HuH-7.5 (cell line): ENCODE measurements at places on chromosomes 2 and 18.

- no peak for DNase-seq
Observed at GRCh38 chr2:172445851-172446250, 18.5 kb downstream of the ITGA6 start.

DNA sequence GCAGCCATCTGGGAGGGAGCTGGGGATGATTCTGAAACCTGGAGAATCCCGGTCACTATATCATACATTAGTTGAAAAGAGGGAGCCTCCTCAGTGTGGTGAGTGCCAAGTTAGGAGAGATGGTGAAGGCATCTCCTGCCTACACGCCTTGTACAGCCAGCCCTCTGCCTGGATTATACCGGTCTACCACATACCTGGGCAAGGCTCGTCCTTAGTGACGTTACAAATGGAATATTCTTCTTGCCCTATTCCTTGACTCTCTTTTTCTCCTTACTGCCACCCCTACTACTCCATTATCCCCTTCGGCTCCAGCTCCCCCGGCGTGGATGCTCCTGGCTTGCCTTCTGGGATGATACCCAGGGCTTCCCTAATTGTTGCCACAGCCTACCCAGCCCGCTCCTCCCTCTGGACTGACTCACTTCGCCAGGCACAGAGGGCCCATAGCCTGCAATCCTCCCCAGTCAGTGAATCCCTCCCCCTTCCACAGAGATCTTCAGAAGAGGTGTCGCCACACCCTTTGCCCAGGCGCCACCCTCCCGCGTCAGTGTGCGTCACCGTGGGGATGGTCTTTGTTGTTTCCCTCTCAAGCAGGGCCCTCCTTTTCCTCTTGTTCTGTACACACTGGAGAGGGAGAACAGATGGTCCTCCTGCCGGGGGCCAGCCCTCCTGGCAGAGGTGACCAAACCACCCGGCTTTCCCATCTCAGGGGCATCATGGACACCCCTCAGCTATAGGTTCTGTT is 115.2 kb upstream of the EPAS1 start:
- DNase-seq = no peak

- DNase-seq = no peak
Observed at GRCh38 chr2:40286721-40287120, 165.2 kb downstream of the SLC8A1 start.

DNA sequence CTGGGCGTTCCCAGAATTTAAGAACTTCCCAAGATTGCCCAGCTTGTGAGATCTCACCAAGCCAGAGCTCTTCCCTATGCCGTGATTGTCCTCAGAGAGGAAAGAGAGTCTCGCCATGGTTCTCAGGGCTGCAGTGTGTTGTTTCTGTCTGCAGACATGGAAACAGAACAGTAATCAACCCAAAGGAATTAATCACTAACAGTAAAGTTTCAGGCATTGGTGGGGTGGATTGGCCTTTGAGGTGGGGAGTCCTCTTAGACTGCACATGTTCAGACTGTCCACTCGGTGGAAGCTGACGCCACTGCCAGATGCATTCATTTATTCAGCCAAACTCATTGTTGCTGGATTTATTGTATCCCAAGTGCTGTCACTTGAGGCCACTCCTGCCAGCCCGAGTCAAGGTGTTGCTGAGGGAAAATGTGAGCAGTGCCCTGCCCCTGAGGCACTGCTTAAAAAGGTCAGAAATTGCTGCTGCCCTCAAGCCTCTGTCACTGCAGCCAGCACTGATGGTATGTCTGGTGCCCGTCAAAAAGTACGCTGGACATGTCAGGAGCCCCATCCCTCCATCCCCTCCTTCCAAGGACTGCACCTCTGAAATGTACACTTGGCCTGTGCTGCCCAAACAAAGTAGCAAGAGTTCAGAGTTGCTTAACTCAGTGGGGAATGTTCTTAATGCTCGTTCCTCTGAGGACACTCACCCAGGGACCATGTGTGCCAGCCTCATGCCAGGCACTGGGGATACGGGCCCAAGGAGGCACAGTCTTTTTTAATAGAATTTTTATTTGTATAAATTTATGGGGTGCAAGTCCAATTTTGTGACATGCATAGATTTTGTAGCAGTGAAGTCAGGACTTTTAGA is 201.0 kb downstream of the GLI2 start:
- DNase-seq = no peak

DNA sequence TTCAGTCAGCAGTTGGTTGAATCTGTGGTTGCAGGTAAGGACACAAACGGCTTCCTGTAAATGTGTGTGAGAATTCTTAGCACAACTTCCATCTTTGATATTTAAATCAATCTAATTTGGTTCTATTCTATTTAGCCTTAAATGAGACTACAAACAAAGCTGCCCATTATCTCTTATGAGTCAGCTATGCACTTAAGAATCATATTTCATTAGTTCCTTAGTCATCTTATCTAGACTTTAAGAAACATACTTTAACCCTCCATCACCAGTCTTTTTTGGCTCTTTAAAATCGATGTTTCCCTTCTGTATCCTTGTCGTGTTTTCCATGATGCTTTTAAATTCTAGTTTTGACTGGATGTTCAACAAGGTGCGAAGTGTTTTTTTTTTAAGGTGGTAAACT is 114.4 kb upstream of the TMEM200C start:
- DNase-seq = no peak

- no peak for DNase-seq
Observed at GRCh38 chr18:37527395-37527794, 38.2 kb downstream of the CELF4 start.

- no peak for DNase-seq
Observed at GRCh38 chr2:88281302-88282217, 111.4 kb downstream of the THNSL2 start.
